ENCODE measurements at places on chromosomes 7 and 10. TPM values are rescaled to one million over a fixed set of nuclear protein-coding genes. Genes with fewer than 3 reads are reported as not detected.

VWDE gene
- 1.7 TPM for polyA plus RNA-seq

- no peak for DNase-seq
Observed at GRCh38 chr7:25031432-25031831, 51.5 kb upstream of the OSBPL3 start.

DNA sequence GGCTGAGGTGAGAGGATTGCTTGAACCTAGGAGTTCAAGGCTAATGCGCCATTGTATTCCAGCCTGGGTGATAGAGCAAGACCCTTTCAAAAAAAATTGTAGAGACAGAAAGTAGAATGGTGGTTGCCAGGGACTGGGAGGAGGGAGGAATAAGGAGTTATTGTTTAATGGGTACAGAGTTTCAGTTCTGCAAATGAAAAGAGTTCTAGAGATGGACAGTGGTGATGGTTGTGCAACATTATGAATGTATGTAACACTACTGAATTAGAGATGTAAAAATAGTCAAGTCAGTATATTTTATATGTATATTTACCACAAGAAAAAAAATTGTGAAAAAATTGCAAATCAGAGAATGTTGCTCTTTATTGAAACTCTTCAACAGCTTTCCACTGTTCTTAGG, 266.5 kb upstream of the NPY start:
- no peak for DNase-seq

GRCh38 chr7:121557034-121557892, 161.2 kb upstream of the FAM3C start:
- DNase-seq = no peak

ANKRD30A gene
- polyA plus RNA-seq = not detected
